Anterior cingulate cortex (tissue), 58 donors: ENCODE measurements at places on chromosomes 6 and 20.

- DNase-seq: no peak
These were observed 49.3 kb upstream of the SCAF8 start for GRCh38 chr6:154683756-154684523.

GRCh38 chr6:118815495-118815894 lies 78.5 kb upstream of the ASF1A start:
- DNase-seq: no peak

DNA sequence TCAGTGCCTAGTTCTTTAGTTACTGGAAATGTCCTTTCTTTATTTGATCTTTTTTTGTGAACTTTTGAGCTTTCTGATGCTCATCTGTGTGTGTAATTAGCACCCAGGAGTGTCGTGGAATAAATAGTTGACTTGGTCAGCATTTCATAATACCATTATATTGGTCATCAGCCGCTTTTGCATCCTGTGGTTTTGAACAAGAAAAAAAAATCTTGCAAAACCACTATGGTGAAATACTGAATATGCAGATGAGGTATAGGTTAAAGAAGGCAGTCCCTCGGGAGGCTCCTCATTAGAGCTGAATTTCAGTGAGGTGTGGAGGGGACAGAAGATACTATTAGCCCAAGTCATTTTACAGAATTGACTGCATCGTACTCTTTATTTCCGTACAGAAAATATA lies 90.1 kb downstream of the FOXO3 start:
- DNase-seq: no peak

DNA sequence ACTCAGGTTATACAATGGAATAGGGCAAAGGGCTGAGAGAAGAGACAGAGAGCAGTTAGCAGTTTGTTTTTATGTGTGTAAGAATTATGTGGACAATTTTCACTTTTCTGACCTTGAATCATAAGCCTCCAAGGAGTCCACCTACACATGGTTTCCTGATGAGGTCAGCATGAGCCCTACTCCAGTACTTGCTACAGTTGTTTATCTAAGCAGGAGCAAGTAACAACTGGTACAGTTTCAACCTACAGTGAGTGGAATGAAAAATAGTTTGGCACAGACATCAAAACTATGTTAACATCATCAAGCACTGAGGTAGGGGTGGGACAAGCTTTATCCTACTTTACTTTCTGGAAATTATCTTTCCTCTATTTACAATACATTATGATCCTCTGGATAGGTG lies 426.7 kb upstream of the ID4 start:
- DNase-seq: no peak

GRCh38 chr20:21228511-21228910 lies 74.6 kb upstream of the XRN2 start:
- no peak for DNase-seq

GRCh38 chr6:137697267-137697938 lies 169.7 kb upstream of the TNFAIP3 start:
- no peak for DNase-seq

- no peak for DNase-seq
These were observed 77.7 kb upstream of the CLDN20 start for GRCh38 chr6:155186052-155186658.

DNA sequence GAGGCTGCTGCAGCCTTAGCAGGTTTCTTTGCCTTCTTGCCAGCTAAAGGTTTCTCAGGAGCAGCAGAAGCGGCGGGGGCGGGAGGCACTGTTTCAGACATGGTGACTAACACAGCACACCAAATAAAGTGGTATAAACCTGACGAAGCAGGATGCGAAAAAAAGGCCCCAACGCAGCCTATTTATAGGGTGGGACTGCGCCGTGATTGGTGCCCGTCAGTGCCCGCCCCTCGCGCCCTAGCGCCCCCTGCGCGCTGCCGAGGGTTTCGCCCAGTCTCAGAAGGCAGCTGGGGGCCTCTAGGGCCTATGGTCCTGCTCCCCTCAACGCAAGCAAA lies 55.0 kb downstream of the TRIM38 start:
- DNase-seq: peak; percentile 64

- no peak for DNase-seq
These were observed 193.2 kb upstream of the SALL4 start for GRCh38 chr20:51995551-51995951.

- no peak for DNase-seq
These were observed 369.4 kb upstream of the CITED2 start for GRCh38 chr6:139743664-139744437.

DNA sequence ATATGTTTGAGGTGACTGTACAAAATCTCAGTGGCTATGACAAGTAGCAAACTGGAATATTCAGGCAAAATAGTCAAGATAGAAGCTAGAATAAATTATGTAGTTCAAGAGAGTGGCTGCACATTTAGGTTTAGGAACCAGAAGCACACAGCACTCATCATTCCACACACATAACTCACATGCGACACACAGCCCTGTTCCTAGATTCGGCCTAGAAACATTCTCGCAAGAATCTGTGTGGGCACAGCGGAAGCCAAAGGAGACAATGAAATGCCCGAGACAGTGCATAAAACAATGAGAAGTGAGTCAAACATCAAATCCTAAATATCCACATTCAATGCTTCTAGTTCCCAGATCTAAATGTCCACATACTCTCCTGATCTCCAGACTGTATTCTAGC lies 9.5 kb upstream of the SUPT3H start:
- DNase-seq: no peak

- no peak for DNase-seq
These were observed 246.9 kb downstream of the SOX4 start for GRCh38 chr6:21840428-21840827.

- no peak for DNase-seq
These were observed 183.4 kb downstream of the ADGRG6 start for GRCh38 chr6:142485256-142485655.

GRCh38 chr6:109840034-109840433 lies 138.1 kb upstream of the GPR6 start:
- no peak for DNase-seq

DNA sequence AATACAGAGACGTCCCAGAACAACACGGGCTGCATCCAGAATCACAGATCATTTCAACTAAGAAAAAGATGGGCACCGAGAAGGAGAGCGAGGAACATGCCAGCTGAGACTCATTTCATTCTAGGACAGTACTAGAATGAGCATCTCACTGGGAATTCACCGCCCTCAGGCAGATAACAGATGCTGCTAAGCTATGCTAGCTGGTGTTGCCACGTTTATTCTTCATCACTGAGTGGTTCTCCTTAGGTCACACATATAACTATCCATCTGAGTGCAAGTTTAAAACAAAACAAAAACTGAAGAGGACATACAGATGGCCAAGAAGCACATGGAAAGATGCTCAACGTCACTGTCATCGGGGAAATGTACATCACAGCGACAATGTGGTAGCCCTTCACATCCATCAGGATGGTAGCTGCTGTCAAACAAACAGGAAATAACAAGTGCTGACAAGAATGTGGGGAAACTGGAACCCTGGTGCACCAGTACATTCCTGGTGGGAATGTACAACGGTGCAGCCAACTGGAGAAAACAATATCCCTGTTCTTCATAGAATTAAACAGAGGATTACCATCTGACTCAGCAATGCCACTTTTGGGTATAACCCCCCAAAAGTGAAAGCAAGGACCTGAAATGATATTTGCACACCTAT lies 97.6 kb downstream of the SLC22A23 start:
- no peak for DNase-seq

- DNase-seq: no peak
These were observed 620.0 kb downstream of the PKHD1 start for GRCh38 chr6:51467231-51467952.

- no peak for DNase-seq
These were observed 1044.7 kb downstream of the KIF16B start for GRCh38 chr20:15528391-15529111.

DNA sequence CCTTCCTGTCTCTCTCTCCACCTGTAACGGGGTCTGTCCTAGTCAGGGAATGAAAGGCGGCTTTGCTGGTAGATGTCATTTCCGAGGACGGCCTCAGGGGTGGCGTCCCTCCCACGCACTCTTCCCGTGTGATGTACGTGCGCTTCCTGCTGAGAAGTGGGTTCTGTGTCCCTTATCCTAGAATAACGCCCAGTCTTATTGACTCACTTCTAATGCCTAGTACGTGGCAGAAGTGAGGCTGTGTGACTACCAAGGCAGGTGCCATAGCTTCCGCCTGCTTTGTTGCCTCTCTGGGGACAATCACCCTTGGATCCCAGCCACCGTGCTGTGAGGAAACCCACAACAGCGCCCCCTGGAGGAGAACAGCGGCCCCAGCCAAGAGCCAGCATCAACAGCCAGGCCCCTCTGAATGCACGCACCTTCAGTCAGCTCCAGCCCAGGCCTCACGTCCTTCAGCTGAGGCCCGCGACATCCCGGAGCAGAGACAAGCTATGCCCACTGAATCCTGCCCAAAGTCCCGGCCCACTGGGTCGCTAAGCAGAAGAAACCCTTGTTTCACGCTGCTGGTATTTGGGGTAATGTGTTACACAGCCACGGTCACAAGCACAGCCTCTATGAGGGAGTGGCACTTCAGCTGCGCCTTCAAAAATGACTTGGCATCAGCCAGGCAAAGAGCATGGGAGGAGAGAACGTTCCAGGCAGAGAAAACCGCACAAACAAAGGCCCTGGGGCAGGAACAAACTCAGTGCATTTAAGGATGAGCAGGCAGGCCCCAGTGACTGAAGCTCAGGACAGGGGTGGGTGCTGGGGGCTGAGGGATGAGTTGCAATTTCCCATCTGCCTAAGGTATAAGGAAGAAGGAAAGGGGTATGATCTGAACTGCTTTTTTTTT lies 224.2 kb downstream of the NFATC2 start:
- DNase-seq: no peak

- DNase-seq: no peak
These were observed 115.3 kb upstream of the ID4 start for GRCh38 chr6:19721766-19722377.

- DNase-seq: no peak
These were observed 600 bp upstream of the SYNJ2 start for GRCh38 chr6:157981132-157981394.

GRCh38 chr20:57025666-57026224 lies 240.7 kb downstream of the BMP7 start:
- no peak for DNase-seq

- DNase-seq: no peak
These were observed 2.8 kb downstream of the RTN4IP1 start for GRCh38 chr6:106626485-106626884.

- DNase-seq: no peak
These were observed 30.9 kb downstream of the PSMG4 start for GRCh38 chr6:3289664-3290055.

GRCh38 chr6:147023148-147023547 lies 181.1 kb upstream of the STXBP5 start:
- no peak for DNase-seq

DNA sequence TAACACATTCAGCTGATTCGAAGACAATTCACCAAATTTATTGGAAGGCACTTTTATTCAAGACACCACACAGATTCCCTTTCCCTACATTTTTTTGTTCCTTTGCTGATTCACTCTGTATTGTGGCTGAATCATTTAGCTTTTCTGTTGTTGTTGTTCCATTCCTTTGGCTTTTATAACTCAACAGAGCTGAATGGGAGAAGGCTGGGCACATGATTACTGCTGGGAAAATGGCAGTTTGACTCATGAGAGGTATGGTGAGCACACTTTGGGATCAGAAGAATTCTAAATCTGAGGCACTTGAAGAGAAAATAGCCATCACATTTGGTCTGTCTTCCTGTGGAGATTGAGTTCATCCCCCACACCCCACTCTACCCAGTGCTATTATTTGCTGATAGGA lies 15.7 kb upstream of the SAYSD1 start:
- DNase-seq: no peak

- DNase-seq: no peak
These were observed at the start of gene SYNE1 for GRCh38 chr6:152637296-152638047. TSS of gene SYNE1 (minus strand) at chr6:152637362. CDS start at chr6:152628331, 9,031 bp downstream.

DNA sequence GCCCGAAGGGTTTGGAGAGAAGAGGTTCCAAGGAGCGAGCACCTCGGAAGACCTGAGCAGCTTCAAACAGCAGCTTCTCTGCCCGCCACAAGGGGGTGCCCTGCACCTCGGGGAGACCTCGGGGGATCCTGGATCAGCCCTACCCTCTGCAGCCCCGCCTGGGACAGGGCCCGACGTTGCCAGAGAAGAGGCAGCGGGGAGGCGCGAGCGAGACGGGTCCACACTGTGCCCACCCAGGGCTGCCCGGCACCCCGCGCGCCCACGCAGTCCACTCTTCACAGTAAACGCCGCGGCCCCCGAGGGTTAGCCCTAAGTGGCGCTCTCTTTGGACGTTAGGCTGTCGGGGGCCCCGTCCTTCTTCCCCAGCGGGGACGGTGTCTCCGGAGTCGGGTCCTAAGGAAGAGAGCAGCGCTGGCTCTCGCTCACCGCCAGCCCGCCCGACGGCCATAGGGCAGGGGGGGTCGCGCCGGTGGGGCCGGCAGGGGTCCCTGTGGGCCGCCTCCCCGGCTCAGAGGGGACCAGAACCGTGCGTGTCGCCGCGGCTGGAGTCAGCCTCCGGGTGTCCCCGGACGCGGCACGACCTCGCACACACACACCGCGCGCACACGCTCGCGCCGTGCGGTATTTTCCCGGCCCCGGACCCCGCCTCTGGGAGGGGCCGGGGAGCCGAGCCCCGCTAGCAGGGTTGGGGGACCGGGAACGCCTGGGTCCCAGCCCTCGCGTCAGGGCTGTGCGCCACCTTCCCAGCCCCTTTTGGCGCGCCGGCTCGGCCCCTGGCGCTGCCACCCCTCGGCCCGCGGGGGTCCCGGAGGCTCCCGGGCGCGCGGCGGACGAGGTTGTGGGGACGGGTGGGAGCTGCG lies 929 bp downstream of the CDH22 start:
- DNase-seq: no peak

- DNase-seq: no peak
These were observed at the start of gene LAMA4 for GRCh38 chr6:112253841-112254816. TSS of gene LAMA4 (minus strand) at chr6:112254567. CDS start at chr6:112254150, 417 bp downstream.

- DNase-seq: no peak
These were observed 38.0 kb downstream of the TGM2 start for GRCh38 chr20:38126932-38127621.

DNA sequence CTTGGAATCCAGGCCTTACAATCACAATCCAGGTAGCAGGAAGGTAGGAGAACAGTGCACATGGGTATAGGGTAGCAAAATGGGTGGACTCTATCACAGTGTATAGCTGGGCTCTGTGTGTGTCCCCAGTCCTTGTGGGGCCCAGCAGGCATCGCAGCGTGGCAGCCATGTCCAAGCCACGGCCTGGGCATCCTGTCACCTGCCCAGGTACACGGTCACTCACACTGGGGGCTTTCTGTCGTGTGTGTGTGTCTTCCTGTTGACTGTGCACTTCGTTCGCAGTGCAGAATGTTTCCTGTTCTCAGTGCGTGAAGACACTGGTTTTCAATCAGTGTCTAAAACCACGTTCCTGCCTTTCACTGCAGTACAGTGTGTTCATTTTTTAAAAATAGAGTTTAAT lies 523.2 kb upstream of the JARID2 start:
- no peak for DNase-seq

GRCh38 chr6:116003668-116004067 lies 57.0 kb downstream of the FRK start:
- no peak for DNase-seq

GRCh38 chr6:15352845-15353244 lies 107.0 kb downstream of the JARID2 start:
- no peak for DNase-seq

GRCh38 chr6:40848868-40849514 lies 190.0 kb downstream of the UNC5CL start:
- DNase-seq: no peak

- no peak for DNase-seq
These were observed 268.0 kb upstream of the JARID2 start for GRCh38 chr6:14977747-14978382.

- no peak for DNase-seq
These were observed 92.3 kb downstream of the MRPL14 start for GRCh38 chr6:44034931-44035345.
